Midbrain (tissue), 1 donor: ENCODE measurements at places on chromosomes 2 and 18.
A peak's percentile ranks its signal among the peaks of the same experiment; 100 is the strongest.

- DNase-seq = no peak
These were observed at the start of gene ASB18 for GRCh38 chr2:236264256-236264655. Gene ASB18, minus strand, starts transcription at chr2:236264406. Its CDS starts 61 bp downstream, at chr2:236264345.

DNA sequence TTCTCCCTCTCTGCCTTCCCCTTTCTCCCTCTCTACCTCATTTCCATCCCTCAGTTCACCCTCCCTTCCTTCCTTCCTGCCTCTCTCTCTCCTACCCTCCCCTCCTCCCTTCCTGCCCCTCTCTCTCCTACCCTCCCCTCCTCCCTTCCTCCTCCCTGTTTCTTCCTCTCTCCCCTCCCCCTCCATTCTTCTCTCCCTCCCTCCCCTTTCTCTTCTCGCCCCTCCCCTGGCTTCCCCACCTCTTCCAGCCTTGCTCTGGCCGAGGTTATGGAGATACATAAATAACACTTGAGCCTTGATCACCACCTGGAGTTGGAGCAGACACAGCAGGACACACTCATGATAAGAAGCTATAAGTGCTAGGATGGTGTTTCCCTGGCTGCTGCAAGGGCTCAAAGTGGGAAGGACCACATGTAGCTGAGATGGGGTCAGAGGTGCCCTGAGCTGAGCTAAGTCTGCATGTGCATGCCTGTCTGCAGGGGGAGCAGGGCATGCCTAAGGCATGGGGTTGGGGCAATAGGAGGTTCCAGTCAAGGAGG lies 326.1 kb upstream of the HS6ST1 start:
- no peak for DNase-seq

GRCh38 chr2:156652691-156653090 lies 216.5 kb downstream of the GPD2 start:
- DNase-seq = no peak

- DNase-seq = no peak
These were observed 955.2 kb upstream of the CELF4 start for GRCh38 chr18:38520786-38521185.

DNA sequence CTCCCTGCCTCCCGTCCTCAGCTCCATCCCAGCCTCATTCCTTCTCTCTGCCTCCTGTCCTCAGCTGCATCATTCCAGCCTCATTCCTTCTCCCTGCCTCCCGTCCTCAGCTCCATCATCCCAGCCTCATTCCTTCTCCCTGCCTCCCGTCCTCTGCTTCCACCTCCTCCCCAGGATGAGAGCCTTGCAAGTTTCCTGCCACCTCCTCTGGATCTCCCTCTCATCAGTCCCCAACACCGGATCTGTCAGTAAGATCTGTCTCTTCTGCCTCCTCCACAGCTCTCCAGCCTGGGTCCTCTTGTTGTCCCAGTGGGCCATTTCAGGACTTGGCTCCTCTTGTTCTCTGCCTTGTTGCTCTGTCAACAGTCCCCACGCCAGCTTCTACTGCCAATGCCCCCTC lies 130.9 kb downstream of the NDUFA10 start:
- DNase-seq = no peak

- no peak for DNase-seq
These were observed 369.3 kb downstream of the ARHGAP15 start for GRCh38 chr2:143498496-143498895.

GRCh38 chr18:53489266-53489665 lies 735.2 kb downstream of the MBD2 start:
- DNase-seq = no peak

DNA sequence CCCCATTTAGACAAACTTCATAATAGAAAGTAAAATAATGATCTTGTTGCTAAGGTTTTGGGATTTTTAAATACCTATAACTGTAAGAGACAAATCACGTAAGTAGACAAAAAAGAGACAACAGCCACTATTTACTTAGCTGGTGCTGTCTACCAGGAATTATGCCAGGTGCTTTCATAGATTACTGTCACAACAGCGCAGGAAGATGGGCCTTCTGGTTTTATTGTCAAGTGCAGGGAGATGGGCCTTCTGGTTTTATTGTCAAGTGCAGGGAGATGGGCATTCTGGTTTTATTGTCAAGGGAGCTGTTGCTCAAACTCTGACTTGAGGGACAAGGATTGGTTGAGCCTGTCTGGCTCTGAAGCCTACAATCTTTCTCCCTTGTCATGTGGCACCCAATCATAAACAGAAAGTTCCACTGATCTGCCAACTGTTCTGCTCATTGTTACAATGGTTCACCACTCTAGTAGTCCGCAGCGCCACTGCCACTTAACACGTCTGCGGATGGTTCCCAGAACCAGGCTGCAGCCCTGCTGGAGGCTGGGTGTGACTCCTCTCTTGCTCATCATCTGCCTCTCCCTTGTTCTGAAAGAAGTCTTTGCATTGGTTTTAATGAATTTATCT lies 95.0 kb downstream of the RNF144A start:
- peak; percentile 73 for DNase-seq

- peak; percentile 75 for DNase-seq
These were observed 600 bp downstream of the RALB start for GRCh38 chr2:120253021-120253882.
